Thyroid gland (tissue), 4 donors: ENCODE measurements at places on chromosomes 5 and 9. TPM values are rescaled to one million over a fixed set of nuclear protein-coding genes. Genes with fewer than 3 reads are reported as not detected.

GRCh38 chr5:136802383-136802782, 437.0 kb upstream of the TRPC7 start:
- peak; percentile 42 for DNase-seq

DNA sequence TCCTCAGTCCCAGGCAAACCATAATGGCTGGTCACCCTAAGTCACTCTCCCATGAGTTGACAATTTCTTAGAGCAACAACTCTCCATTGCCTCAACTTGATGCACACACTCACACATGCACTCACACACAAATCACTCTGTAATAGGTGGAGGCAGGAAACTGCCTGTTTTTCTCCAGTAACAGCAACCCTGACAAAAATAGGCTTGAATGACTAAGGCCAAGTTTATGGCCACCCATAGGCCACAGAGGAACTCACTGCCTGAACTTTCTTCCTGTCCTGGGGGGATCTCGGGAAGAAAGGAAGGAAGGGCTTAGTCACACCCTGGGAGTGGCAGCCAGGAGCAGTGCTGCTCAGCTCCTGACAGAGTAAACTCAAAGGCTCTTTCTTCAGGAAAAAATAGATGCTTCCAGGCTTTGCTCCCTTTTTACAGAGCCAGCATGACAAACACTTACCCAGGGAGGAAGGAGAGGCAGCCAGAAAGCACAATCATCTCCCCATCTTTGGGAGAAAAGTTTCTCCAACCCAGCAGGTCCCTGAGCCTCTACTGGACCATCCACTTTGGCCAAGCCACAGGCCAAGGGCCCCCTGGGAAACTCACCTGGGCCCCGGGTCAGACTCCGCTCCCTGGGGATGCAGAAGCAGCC, 368 bp downstream of the SH3TC2 start:
- DNase-seq: no peak

DNA sequence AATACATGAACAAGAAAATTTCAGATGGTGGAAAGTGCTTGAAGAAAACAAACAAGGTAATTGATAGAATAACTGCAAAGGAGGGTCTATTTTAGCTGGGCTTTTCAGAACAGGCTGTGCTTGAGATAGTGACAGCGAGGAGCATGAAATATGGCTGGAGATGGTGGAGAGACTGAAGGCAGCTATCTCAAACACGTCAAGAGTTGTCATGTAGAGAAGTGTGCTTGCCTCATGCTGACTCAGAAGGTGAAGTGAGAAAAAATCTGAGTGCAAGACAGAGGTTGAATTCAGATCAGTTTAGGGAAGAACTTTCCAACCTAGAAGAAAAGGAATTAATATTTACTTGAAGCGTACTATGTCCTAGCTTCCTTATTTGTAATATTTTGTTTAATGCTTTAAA, 115.5 kb upstream of the RANBP3L start:
- DNase-seq: no peak

- DNase-seq: no peak
Measured at GRCh38 chr9:106143781-106144180, 449.4 kb downstream of the TMEM38B start.

GRCh38 chr9:109249615-109250014, 71.2 kb downstream of the EPB41L4B start:
- no peak for DNase-seq

- DNase-seq: no peak
Measured at GRCh38 chr9:109801484-109801883, 21.5 kb downstream of the PALM2AKAP2 start.

DNA sequence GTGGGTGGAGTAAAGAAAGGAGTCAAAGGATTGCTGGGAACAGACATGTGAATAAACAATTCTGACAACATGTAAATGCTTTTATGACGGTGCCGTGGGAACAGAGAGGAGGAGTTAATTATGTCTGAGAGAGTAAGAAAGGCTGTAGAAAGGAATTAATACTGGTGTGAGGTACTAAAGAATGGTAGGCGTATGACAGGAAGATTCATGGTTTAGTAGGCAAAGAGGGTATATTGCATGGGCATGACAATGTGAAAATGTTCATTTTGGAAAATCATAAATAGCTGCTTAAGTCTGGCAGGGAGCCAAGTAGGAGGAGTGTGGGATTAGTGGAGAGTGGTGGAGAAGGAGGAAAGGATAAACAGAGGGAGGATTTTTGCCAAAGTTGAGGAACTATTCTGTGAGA, 19.7 kb downstream of the NAA35 start:
- peak; percentile 5 for DNase-seq

DNA sequence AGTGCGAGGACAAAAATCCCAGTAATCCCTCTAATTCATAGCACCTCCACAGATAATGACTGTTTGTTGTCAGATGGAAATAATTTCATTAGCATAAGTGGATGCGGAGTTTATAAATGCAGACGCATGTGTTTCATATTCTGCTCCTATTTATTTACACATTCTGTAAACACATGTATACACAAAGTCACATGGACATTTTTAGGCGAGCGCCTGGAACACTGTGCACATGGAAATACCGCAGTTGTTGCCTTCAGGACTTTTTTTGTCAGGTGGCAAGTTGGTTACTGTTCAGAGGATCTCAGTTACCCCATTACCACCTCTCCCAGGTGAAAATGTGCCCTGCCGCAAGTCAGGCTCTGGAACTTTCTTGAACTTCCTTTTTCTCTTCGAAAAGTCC, 40.3 kb upstream of the FBP1 start:
- no peak for DNase-seq

DNA sequence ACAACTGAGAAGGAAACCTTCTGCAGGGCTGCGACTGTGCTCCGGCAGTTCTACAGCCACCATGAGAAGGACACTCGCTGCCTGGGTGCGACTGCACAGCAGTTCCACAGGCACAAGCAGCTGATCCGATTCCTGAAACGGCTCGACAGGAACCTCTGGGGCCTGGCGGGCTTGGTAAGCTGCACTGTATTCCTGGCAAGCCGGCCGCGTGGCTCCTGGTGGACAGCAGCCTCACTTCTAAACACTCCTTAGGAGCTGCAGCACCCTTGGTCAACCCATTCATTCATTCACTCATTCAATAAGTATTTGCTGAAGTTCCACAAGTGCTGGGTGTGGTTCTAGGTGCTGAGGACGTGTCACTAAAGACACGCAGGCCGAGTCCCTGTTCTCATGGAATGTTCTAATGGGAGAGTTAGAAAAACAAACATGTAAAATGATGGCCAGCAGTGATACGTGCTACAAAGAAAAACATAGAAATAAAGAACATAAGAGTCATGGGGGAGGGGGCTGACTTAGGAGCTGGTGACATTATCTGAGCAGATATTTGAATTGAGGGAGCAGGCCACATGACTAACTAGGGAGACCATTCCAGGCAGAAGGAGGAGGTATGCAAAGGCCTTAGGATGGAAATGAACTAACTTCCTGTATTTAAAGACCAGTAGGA, 6.1 kb downstream of the IL4 start:
- no peak for DNase-seq

RELL2 gene
- total RNA-seq: 5.5 TPM

NR6A1 gene
- total RNA-seq: 18.3 TPM

EPB41L4A gene
- total RNA-seq: 44.2 TPM

FOXI1 gene
- not detected for total RNA-seq

AGXT2 gene
- total RNA-seq: not detected

TBC1D2 gene
- total RNA-seq: 12.9 TPM

RANBP3L gene
- total RNA-seq: 9.4 TPM

TOR4A gene
- total RNA-seq: 10.8 TPM
